Cerebellar cortex (tissue), 1 donor: ENCODE measurements at places on chromosomes 5 and 9.
A peak's percentile ranks its signal among the peaks of the same experiment; 100 is the strongest.

DNA sequence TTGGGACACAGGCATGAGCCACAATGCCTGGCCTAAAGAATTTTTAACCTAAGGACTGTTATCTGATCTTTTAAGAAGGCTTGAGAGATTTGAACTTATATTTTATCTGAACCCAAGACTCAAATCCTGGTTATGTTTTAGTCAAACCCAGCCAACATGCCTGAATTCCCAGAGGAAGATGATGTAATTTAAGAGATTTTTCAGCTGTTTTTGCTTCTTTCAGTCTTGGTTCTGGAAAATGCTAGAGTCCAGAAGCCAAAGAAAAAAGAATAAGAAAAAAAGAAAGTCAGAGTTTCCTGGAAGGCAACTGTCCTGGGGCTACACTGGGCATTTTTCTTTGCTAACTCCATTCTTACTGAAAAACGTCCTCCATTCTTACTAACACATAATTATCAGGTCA lies 85.8 kb downstream of the SNX18 start:
- no peak for DNase-seq

- no peak for DNase-seq
These were observed 47.9 kb upstream of the C5orf47 start for GRCh38 chr5:173941102-173941501.

- no peak for DNase-seq
These were observed 306.5 kb upstream of the RPS23 start for GRCh38 chr5:82584631-82585030.

DNA sequence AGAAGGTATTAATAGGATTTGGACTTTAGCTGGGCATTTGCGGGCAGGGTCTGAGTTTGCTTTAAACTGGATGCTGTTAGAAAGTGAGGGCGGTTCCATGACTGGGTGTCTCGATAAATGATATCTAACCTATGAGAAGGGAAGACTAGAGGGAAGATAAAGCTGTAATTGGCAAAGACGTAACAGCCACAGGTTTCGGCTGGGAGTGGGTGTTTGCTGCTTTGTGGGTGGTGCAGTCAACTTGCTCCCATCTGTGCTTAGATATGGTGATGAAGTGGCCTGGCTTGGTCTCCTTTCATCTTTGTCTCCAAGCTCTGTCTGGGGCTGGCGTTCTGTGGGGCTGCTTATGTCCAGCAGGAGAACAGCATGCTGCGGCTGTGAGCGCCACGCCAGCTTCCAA lies 23.3 kb downstream of the OR2V1 start:
- DNase-seq, result no peak

GRCh38 chr5:134555890-134556311 lies 30.4 kb downstream of the JADE2 start:
- DNase-seq, result peak; percentile 80

GRCh38 chr5:56211298-56211865 lies 21.7 kb downstream of the ANKRD55 start:
- no peak for DNase-seq

GRCh38 chr5:135398160-135398854 lies 724 bp downstream of the MACROH2A1 start:
- DNase-seq, result no peak

DNA sequence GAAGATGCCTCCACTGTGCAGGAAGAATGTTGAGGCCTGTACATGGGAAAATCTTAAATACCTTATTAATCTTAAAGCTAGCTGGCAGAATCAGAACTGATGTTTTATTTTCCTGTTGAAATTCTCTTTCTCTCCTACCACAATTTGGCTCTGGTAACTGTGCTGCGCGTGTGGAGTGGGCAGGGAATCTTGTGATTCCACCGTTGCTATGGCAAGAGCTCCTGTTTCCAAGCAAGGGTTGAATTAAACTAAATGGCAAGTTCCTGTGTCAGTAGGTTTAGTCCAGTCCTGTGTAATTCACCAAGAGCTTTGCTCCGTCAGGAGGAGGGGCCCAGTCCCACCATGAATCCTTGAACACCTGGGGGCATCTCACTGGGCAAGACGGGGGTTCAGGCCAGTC lies 36.4 kb downstream of the NXNL2 start:
- no peak for DNase-seq

DNA sequence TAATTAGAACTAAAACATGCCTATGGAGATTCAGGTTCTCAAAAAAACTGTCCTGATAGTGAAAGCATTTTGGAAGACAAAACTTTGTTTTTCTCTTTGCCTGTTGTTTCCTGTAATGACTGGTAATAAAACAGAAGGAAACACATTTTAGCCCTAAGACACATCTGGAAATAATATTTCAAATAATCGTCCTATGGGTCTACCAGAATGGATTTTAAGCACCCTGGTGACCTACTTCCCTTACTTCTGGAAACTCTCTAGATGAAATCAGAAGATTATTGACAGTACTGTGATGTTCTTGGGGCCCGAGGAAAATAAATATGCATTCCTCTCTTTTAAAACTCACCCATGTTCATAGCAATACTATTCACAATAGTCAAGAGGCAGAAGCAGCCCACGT lies 110.1 kb upstream of the TLE4 start:
- no peak for DNase-seq

- DNase-seq, result no peak
These were observed 181.3 kb downstream of the SNCAIP start for GRCh38 chr5:122493091-122494021.

- no peak for DNase-seq
These were observed 141.3 kb upstream of the ALDH1B1 start for GRCh38 chr9:38251036-38251860.

DNA sequence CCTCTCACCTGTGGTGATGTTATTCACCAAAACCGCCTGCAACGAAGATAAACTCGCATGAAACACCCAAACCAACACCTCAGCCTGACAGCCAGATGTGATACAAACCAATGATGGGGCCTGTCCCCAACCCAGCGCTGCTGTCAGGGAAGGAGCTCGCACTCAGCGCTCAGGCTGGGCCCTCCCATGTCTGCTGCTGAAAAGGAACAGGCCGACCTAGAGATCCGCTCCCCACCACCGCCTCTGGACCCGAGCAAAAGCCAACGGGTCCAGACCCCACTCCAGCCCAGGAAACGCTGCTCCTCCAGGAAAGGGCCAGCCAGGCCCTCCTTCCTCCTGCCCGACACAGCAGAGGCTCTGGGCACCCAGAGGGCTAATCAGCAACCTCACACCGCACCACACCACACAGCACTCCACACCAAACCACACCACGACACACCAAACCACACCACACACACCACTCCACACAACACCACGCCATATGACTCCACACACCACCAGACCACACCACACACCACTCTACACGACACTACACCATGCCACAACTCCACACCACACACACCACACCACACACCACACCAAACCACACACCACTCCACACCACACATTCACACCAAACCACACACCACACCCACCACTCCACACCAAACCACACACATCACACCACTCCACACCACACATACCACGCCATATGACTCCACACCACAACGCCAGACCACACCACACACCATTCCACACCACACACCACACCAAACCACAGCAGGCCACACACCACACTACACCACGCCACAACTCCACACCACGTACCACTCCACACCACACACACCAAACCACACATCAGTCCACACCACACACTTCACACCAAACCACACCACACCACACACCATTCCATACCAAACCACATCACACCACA lies 46.5 kb downstream of the GOLM1 start:
- DNase-seq, result no peak

DNA sequence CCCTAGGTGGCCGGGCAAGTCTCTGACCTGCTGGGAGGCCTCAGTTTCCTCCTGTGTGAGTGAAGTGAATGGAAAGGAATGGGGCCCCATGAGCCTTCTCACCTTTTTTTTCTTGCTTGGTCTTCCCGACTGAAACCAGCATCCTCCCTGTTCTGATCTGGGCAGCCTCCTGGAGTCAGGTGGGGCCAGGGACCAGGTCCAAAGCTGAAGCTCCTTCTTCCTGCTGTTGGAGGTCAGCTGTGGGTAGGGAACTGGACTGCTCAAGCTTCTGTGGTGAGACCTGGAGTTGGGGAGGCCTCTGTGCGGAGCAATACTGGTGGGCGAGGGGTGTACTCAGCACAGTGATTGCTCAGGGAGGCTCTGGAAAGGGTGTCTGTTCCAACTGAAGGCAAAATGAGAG lies 99.7 kb downstream of the PCSK1 start:
- DNase-seq, result peak; percentile 50

GRCh38 chr5:124342027-124342471 lies 404.4 kb downstream of the ZNF608 start:
- peak; percentile 93 for DNase-seq

DNA sequence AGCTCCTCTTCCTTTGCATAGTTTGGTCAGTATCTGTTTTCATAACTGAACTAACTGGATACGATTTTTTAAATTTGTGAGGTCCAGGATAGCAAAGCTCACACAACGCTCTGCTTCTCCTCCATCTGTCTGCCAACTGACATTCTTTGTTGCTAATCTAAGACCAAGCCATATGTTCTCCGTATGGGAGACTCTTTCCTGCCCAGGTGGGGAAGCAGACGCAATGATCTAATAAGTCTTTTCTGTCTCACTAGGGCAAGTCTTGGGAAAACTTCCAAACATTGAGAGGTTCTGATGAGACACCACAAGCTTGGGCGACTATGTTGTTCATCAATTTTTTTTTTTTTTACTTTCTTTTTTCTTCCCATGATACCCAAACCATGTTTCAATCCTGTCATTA lies 558.5 kb downstream of the EFNA5 start:
- DNase-seq, result peak; percentile 88

DNA sequence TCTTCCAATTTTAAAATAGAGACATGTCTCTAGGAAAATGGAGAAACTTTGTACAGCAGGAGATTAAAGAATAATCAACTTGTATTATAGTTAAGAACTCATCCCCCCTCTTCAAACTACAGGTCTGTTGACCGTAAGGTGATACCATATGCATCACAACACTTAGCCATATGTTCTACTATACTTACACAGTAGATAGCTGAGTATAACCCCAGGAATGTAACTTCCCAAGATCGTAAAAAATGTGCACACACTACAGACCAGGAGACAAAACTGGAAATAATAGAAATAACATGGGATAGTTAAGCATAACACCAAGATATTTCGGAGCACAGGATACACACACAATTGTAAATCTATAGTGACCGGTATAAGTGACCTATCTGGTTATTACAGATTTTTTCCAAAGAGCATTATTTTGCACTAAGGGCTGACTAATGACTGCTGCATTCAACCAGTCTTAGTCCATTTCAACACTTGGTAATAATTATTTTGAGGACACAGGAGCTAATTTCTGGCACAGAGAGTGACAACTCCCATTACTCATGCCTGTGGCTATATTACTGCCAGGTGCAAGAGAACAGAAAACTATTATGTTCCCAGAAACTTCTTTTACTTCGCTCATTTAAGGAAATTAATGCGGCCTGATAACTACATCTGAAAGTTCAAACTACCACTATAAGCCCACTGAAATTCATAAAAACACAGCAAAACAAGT lies 15.4 kb upstream of the ZNF622 start:
- DNase-seq, result no peak

DNA sequence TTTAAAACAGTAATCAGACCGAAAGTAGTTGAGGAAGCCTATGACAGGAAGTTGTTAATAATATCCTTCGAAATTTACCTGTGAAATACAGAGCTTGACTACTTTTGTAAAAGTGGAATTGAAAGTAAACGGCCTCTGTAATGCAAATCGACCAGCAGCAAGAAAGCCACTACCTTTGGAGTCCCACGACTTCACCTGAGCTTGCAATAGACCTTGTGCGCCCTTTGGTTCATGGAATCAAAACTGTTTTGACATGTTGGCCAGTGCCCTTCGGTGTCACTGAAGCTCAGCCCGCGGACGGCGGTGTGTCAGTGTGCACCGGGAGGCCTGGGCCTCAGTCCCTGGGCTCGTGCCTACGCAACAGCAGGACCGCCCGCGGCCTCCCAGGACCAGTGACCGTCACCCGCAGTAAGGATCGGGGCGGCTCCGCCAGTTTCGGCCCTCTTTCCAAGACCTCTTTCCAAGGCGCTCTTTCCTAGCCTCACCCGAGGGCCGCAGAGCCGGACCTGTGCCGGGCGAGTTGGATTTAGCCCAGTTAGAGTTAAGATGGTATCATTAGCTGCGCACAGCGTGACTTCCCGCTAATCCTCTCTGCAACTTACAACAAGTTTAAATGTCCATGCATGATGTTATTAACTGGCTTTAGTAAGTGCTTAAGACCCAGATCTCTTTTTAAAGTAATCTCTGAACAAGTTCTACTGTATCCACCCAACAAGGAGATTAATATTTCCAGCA lies 223.3 kb downstream of the MEF2C start:
- DNase-seq, result peak; percentile 85

DNA sequence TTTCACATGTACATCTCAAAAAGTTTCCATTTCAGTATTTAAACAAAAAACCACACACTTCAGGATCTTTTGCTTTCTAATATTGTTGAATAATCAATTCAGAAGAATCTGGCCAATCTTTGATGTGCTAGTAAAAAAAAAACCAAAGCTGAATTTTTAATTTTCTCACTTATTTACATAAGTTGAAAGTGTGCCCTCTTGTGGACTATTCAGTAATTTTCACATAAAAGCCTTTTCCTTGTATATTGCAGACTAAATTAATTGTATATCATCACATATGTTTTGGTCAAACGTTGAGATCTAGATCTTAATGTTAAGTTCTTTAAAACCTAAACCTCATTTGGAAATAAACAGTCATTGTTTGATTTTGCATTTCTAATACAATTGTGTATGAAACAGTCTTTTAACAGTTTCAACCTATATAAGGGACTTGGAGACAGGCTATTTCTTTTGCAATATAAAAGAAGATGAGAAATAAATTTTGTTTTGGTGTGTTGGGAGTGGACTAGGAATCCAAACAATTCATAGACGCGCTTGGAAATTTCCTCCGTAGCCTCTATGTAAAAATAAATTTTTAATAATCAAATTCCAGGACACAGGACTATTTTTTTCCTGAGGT lies 68.1 kb downstream of the NIPBL start:
- peak; percentile 68 for DNase-seq

DNA sequence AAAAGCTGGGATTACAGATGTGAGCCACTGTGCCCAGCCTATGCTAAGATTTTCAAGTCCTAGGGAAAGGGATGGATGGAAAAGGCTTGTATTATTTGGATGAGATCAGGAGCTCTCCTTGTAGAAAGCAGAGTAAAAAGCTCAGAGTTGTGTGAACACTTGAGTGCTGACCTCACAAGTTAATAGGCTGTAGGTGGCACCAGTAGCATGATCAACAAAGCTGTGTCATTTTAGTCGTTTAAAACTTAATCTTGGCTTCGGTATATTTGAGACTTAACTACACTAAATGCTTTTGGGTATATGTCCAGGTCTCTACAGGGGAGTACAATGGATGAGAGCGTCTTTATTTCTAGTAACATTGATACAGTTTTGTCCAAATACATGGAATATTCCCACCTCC lies 264.2 kb downstream of the TMEM38B start:
- no peak for DNase-seq

GRCh38 chr5:167778228-167778627 lies 513.2 kb upstream of the WWC1 start:
- no peak for DNase-seq
